Fibroblast of lung (primary cell): ENCODE measurements at places on chromosomes 3 and 15. TPM values are rescaled to one million over a fixed set of nuclear protein-coding genes. Genes with fewer than 3 reads are reported as not detected.

DNA sequence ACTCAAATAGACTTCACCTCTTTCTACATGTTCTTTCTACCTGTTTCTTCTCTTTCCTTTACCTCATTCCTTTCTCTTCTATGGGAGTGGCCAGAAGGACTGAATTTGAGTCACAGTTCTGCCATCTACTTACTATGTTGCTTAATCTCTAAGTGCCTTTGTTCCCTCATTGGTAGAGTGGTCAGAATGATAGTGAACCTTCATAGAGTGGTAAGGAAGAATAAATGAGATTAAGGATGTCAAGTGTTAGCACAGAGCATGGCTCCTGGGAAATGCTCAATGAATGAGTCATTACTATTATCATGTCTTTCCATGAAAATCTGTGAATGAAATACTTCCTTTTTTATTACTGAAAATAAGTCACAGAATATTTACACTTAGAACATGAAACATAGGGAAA is 17.5 kb downstream of the TMEM207 start:
- peak; percentile 42 for DNase-seq
- H3K27ac ChIP-seq = no peak overlapping the region
- no peaks in the 10 kb centered on the region for H3K4me1 ChIP-seq
- H3K4me3 ChIP-seq = no peak overlapping the region
- no peaks in the 10 kb centered on the region for H3K36me3 ChIP-seq

DNA sequence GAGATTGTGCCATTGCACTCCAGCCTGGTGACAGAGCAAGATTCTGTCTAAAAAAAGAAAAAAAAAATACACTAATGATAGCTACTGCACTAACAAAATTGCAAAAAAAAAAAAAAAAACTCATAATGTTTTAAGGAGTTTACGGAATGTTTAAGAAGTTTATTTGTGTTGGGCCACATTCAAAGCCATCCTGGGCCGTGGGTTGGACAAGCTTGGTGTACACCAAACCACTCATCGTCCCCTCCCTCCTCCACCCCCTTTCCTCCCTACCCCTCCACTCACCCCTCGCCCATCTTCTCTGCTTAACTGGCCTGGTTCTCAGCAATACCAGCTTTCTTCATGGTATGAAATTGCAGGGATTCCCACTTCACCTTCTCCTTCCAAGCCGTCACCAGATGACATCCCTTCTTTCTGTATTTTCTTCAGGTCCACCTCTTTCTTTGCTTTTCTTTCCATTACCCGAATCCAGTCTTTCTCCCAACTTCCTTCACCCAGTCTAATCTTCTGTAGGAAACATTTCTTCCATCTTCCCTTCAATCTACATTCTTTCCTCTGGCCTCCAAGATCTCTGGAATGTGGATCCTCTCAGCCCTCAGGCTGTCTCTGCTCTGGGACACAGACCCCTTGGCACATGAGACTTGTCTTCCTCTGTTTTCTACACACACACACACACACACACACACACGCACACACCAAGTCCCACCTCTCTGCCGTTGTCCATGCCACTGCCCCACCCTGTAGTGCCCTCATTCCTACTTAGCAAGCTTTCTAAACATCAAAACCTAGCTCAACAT is 3.5 kb upstream of the MESP1 start:
- no peaks in the 10 kb centered on the region for H3K36me3 ChIP-seq
- no peak overlapping the region for H3K27ac ChIP-seq
- H3K4me3 ChIP-seq = no peak overlapping the region
- peaks cover 4% of the 10 kb centered on the region for H3K4me1 ChIP-seq
- no peak for DNase-seq

DNA sequence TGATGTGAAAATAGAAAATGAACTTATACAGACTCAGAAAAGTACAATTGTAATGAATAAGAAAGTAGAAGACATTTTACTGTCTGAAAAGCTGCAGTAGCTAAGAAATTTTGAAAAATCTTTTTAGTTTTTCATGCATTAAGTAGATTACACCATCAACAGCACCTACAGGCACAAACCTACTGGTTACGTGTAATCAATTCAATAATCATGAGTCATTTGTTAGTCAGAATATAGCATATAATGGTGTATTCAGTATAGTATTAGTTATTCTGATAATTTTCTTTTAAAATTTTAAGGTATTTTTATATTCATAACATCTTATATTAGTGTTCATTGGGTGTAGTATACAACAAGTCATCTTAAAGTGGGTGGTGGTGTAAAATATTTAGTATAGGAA is 550.5 kb upstream of the GBE1 start:
- H3K4me1 ChIP-seq = no peaks in the 10 kb centered on the region
- H3K4me3 ChIP-seq = no peak overlapping the region
- no peaks in the 10 kb centered on the region for H3K36me3 ChIP-seq
- H3K27ac ChIP-seq = no peak overlapping the region
- DNase-seq = no peak
- H3K27me3 ChIP-seq = no peaks in the 10 kb centered on the region

- DNase-seq = no peak
- no peaks in the 10 kb centered on the region for H3K36me3 ChIP-seq
- no peaks in the 10 kb centered on the region for H3K27me3 ChIP-seq
Measured at GRCh38 chr3:135085652-135086436, 290.8 kb downstream of the EPHB1 start.

GRCh38 chr3:100600181-100601042 is 9.0 kb upstream of the ADGRG7 start:
- H3K27me3 ChIP-seq = no peaks in the 10 kb centered on the region
- no peaks in the 10 kb centered on the region for H3K36me3 ChIP-seq
- H3K4me3 ChIP-seq = no peak overlapping the region
- no peak for DNase-seq

DNA sequence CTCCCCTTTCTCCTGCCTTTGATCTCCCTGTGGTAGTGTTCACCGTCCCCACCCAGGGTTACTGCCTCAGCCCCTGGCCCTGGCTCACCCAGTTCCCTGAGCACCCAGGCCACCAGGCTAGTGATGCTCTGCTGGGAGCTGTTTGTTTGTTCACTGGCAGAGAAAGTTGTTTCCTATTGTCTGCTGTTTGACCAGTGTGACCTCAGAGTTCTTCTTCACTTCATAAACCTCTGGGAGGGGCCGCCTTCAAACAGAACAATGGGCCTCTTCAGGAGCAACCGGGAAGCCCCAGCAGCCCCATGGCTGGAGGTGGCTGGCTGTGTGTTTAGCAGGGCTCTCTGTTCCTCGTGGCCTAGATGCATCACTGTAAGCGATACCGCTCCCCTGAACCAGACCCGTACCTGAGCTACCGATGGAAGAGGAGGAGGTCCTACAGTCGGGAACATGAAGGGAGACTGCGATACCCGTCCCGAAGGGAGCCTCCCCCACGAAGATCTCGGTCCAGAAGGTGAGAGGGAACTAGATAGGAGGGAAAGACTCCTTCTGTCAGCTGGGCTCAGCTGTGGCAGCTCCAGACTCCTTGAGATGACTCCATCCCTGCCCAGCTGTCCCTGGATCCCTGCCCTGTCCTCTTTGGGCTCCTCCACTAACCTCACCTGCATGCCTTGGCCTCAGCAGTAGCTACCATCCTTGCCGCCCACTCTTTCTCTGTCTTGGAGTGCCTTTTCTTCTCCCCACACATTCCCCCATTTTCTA is 3.4 kb downstream of the CLK3 start:
- no peaks in the 10 kb centered on the region for H3K27me3 ChIP-seq
- peaks cover 5% of the 10 kb centered on the region for H3K4me1 ChIP-seq
- H3K27ac ChIP-seq = no peak overlapping the region
- H3K4me3 ChIP-seq = no peak overlapping the region
- DNase-seq = no peak

DNA sequence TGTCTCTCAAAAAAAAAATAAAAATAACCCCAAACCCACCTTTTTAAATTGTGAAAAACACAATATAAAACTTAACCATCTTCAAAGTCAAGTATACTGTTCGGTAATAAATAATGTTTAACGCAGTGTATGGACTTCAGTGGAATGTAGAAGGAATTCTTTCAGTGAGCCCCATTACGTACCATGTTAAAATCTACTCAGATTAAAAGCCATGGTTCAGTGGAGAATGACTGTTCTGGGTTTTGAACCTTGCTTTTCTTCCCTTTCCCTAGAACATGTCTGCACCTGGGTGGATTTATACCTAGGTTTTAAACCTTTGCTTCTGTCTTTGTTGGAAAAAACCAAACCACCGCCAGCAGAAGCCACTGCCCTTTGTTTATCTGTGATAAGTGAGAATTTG is 27.5 kb downstream of the DAG1 start:
- DNase-seq = no peak
- H3K4me1 ChIP-seq = peaks cover 9% of the 10 kb centered on the region
- H3K27me3 ChIP-seq = no peaks in the 10 kb centered on the region
- no peaks in the 10 kb centered on the region for H3K36me3 ChIP-seq
- H3K27ac ChIP-seq = no peak overlapping the region

The ISL2 gene
- total RNA-seq = 0.17 and 0.26 TPM in 2 replicates

The FSIP1 gene
- total RNA-seq = 3.9 and 5.1 TPM in 2 replicates
